ENCODE measurements at places on chromosomes 1 and 21. TPM values are rescaled to one million over a fixed set of nuclear protein-coding genes. Genes with fewer than 3 reads are reported as not detected.

Gene CD34
- total RNA-seq, result 32.2 TPM

Gene CHI3L2
- 1.3 TPM for total RNA-seq

GRCh38 chr1:55793856-55794255, 578.7 kb upstream of the USP24 start:
- no peak for DNase-seq

GRCh38 chr1:186195377-186195931, 179.6 kb downstream of the TPR start:
- DNase-seq, result no peak

DNA sequence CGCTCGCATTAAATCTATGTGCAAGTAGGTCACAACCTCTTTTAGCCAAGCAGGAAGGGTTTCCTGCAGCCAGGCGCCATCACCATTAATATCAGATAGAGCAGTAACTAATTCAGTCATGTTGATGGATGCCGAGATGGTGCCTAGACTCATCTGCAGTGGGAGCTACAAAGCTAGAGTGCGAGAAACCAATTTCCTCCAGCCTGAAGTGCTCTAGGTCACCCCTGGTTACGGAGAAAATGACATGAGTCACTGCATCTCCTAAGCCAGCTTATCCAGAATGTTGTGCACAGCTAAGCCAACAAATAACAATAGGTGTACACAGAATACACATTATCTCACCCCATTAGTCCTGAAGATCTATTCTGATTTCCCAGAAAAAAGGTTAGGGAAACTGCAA, 36.0 kb downstream of the OVAAL start:
- DNase-seq, result no peak

DNA sequence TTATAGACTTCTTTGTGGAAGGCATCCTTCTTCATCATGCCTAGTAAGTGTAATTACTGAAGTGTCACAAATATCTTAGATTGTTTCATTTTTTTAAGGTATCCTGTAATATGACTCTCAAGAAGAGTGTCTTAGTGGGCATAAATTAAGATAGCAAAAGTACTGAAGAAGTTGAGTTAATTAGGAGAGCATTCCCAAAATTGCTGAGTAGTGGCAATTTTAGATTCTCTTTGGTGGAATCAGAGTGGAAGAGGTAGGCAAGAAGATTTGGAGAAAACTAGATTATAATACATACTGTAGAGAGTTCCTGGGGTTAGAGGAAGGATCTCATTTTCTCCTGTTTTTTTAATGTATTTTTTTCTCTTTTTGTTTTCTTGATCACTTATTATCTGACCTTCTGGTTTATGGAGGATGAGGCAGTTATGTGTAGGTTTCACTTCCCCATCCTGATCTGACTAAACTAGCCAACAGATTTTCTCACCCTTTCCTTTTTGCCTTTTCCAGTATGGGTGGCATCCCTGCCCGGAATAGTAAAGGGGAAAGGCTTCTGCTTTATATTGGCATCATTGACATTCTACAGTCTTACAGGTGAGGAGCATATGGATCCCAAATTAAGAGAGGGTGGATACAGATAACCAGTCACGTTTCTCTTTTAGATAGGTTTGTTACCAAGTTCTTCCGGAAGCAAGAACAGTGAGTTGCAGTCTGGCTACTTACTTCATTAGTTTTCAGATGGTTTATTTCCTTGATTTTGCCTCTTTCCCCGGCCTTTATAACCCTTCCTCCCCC, 16.7 kb upstream of the PSMD4 start:
- DNase-seq, result no peak

- DNase-seq, result no peak
Measured at GRCh38 chr1:109826930-109827349, 63.2 kb upstream of the EPS8L3 start.

- DNase-seq, result no peak
Measured at GRCh38 chr1:29801561-29801973, 565.2 kb downstream of the PTPRU start.

GRCh38 chr1:44389437-44389836, 15.6 kb upstream of the RNF220 start:
- DNase-seq, result no peak

Measured in esophagus squamous epithelium (tissue), 5 donors.